A549 treated with AZD2906 at 1 μM for 4 hours (cell line): ENCODE measurements at places on chromosomes 5 and 9. TPM values are rescaled to one million over a fixed set of nuclear protein-coding genes. Genes with fewer than 3 reads are reported as not detected.

Gene ASS1
- total RNA-seq = 19.0 to 23.4 TPM (median 21.5 TPM) in 5 replicates

Gene FGF1
- total RNA-seq = 0.24 to 0.61 TPM (median 0.39 TPM) in 5 replicates

Gene C9
- total RNA-seq = not detected in 5 replicates

Gene APC
- total RNA-seq = 6.1 to 11.2 TPM (median 8.5 TPM) in 5 replicates

Gene FOXD4L5
- total RNA-seq = 0.03 to 0.08 TPM (median 0.06 TPM) in 3 of 5 replicates, not detected in the others
